ENCODE measurements at places on chromosomes 11 and 22.
A peak's percentile ranks its signal among the peaks of the same experiment; 100 is the strongest.

- DNase-seq = no peak
These were observed 1.6 kb upstream of the ATG16L2 start for GRCh38 chr11:72812604-72812966.

DNA sequence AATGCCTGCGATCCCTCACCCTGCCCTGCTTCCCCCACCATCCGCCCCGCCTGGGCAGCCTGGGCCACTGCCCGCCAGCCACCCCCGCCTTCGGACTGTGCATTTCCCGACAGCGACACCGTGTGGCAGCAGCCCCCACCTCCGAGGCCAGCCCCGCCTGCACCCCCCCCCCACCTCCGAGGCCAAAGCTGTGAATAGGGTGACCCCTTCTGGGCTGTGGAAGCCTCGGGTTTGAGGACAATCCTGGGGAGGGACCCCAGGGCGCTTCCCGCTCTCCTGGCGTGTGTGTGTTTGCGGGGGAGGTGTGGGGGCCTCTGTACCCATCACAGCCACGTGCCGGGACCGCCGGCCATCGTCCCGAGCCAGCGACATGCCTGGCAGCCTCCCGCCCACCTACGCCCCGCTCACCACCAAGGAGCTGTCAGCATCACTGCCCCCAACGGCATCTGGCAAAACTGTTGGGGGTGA is 33.8 kb upstream of the PPARA start:
- DNase-seq = peak; percentile 76

DNA sequence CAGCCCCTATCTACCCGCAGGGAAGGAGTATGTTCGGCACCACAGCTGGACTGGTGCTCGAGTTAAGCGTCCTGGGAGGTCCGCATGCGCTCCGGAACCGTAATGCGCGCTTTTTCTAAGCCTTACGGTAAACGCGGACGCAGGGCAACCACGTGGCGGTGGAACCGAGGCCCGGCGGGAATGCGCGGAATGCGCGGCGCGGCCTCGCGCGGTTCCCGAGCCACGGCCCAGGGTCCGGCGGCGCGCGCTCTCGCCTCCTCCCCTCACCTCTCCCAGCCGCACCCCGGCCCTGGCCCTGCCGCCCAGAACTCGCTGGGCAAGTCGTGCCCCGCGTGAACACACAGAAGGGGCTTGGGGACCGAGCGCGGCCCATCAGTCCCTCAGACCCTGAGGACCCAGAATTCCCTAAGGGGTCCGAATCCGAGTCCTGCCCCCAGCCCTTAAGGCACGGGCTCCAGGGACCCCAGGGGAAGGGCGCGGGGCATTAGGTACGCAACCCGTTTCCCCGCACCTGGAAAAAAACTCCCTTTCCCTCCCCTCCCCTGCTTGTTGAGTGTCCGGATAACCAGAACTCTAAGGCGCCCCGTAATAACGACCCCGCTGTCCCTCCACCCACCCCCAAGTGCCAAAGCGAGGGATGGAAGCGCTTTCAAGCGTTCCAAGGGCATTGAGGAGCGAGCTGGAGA is 4.3 kb upstream of the CCND1 start:
- DNase-seq = peak; percentile 82

- DNase-seq = no peak
These were observed 57.0 kb downstream of the BRD1 start for GRCh38 chr22:49770547-49771265.

GRCh38 chr11:3378426-3379423 is at the start of gene ZNF195:
TSS of gene ZNF195 (minus strand) at chr11:3379146. CDS start at chr11:3379040, 106 bp downstream.
- DNase-seq = peak; percentile 96

DNA sequence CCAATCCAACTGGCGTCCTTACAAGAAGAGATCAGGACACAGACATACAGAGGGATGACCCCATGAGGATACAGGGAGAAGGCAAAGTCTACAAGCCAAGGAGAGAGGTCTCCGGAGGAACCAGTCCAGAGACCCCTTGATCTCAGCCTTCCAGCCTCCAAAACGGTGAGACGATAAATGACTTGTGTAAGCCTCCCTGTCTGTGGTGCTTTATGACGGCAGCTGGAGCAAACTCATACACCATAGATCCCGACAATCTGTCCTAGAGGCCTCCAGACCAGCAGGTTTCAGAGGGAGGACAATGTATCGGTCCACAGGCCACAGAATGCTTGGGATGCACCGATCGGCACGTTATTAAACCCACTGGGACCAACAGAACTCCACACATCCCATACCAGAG is 383.3 kb downstream of the SHANK2 start:
- DNase-seq = no peak

DNA sequence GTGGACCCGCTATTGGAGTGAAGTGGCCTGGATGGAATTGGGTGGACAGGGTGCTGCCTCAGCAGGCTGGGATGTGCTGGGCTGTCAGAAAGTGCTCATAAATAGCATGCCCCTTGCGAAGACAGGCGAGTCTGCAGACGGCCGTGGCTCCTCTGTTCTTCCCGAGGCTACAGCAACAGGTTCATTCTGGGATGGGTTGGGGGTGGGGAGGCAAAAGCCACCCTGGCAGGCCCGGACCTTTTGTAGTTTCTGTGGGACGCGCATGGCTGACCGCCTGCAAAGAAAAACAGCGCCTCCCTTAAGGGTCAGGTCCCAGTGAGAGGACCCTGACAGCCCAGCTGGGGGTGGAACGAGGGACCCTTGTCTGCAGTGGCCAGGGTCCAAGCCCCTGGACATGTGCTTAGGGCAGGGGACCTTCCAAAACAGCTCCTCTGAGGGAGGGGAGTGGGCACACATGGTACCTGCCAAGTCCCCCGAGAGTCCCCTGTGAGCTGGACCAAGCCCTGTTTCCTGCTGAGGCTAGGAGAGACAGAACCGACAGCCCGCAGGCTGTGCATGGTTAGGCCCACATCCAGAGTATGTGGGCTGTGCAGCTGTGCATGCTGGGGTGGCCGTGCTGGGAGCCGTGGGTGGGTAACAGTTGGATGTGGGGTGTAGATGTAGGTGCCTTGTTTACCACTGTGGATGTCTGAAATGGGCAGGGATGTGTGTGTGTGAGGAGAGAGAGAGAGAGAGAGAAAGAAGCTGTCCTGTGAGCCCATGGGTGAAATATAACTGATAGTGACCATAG is at the start of gene CRYBB3:
CRYBB3 (plus strand) TSS at position 128 of the 790 bp plus-strand sequence. CDS start 1,539 bp downstream, outside the sequence.
- DNase-seq = no peak

DNA sequence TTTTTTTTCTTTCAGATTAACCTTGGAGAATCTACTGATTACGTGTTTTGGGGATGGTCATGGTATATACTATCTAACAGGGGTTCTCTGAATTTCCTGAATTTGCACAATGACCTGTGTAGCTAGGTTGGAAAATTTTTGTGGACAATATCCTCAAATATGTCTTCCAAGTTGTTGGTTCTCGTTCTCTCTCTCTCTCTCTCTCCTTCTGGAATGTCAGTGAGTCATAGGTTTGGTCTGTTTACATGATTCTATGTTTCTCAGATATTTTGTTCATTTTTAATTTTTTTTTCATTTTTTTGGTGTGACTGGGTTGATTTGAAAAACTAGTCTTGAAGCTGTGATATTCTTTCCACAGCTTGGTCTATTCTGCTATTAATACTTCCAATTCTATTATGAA is 604.0 kb upstream of the ANO3 start:
- peak; percentile 3 for DNase-seq

GRCh38 chr11:81112718-81113117 is 1620.9 kb downstream of the FAM181B start:
- DNase-seq = no peak

- DNase-seq = no peak
These were observed 346.8 kb downstream of the OR4C45 start for GRCh38 chr11:50379484-50379883.

GRCh38 chr11:113773416-113774173 is at the start of gene ZW10:
TSS of gene ZW10 (minus strand) at chr11:113773692. CDS start at chr11:113773666, 26 bp downstream.
- peak; percentile 96 for DNase-seq

- DNase-seq = peak; percentile 29
These were observed 16.4 kb upstream of the MMP7 start for GRCh38 chr11:102546923-102547471.

GRCh38 chr22:45254388-45254787 is 13.7 kb upstream of the KIAA0930 start:
- no peak for DNase-seq

- DNase-seq = no peak
These were observed 6.1 kb downstream of the TMEM86A start for GRCh38 chr11:18704698-18705097.

GRCh38 chr11:5368502-5369043 is 15.0 kb upstream of the OR51M1 start:
- DNase-seq = no peak

DNA sequence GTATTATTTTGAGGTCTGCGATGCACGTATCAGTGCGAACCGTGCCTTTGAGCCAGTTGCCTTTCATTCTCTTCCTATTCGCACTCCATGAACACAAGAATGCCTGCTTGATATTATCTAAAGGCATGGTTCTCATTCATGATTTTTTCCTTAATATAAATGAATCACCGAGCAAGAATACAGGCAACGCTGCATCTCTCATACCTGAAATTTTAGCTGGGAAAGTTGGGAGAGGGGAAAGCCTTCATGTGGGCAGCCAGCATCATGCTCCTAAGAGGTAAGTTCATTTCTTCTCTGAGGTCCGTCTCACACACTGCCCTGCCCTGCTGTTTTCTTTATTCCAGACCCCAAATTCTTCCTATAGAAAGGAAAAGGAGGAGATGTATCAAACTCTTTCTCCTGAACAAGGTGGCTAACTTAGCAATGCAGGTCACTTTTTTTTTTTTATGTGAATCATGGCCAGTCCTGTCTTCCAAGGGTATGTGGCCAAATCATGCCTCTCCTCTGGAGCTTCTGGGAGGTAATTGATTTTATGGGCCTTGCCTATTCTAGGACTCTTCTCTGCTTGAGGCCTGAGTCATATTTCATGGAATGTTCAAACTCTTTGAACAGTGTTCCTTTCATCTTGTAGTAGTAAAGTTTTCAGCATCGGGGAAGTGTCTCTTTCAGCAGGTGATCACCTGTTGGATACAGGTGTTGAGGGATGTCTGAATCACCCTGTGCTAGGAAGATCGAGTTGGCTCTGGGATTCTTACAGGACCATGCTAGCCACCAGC is 3.2 kb downstream of the GLB1L2 start:
- no peak for DNase-seq

DNA sequence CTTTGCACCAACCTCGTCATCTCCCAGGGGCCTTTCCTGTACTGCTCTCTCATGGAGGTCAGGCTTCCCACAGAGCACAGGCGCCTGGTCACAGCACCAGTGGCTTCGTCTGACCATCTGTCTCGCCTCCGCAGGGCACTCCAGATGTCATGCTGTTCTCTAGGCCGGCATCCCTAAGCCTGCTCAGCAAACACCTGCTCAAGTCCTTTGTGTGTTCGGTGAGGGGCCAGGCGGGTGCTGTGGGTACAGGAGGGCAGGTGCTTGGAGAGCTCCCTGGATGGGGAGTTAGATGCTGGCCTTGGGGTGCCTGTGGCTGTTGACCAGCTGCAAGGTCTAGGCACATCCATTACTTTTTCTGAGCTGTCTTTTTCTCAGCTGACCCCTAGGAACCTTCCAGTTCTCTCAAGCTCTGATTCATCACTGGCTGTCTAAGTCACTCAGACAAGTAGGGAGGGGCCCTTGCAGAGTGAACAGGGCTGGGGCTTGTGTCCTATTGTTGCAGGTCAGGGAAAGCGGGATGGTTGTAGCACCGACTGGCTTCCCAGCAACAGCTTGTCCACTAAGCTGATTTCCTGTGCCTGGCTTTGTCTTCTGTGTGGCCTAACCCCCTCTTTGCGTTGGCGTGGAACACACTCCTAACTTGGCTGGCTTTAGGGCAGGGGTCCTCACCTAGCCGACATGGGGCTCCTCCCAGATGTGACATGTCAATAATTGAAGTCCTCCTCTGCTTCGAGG is 9.2 kb downstream of the CLDN5 start:
- DNase-seq = peak; percentile 100

DNA sequence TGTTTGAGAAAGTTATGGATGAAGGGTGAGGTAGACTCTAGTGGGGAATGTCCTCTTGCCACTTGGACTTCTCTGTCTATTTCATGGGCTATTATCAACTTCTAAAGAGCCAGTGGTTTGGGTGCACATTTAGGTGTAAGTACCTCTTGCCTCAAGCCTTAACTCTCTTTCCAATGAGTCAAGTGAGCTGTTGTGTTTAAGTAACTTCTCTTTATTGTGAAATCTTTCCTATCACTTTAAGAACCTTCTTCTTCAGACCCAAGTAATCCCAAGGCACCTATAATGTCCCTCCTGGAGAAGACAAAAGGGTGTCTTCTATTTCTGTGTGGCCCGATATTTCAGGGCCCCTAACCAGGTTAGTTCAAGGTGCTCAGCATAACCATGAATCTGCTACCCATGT is 90.5 kb upstream of the VPREB1 start:
- no peak for DNase-seq

DNA sequence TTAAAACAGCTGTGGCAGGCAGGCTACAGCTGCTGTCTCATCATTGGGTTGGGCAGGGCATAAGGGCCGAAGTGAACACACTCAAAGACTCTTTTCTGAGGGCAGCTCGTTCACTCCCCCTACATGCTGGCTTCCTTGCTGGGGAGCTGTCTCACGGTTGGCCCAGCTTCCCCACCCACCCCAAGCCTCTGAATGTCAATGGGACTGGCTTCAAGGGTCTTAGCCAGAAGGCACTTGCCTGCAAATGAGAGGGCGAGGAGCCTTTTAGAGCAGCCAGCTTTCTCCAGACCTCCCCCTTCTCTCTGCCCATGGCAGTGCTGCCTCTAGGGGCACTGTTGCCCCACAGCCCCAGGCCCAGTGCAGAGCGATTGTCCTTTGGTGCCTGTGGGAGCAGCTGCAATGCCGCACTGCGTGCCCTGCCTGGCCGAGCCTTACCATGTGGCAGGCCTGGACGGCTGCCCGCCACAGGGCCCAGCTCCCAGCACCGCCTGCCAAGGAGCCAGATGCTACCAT is 94.7 kb upstream of the RASSF10 start:
- DNase-seq = peak; percentile 94

GRCh38 chr11:69481393-69481844 is at the start of gene LINC01488:
TSS of gene LINC01488 (plus strand) at chr11:69481663.
- DNase-seq = no peak

- DNase-seq = peak; percentile 41
These were observed 875 bp downstream of the TCP11L1 start for GRCh38 chr11:33040033-33040861.

- DNase-seq = peak; percentile 25
These were observed 129.1 kb upstream of the ARHGAP42 start for GRCh38 chr11:100557830-100558611.

- no peak for DNase-seq
These were observed 195.5 kb upstream of the CTSC start for GRCh38 chr11:88533001-88533400.

- peak; percentile 70 for DNase-seq
These were observed 3.5 kb upstream of the POU2F3 start for GRCh38 chr11:120236169-120237107.

GRCh38 chr22:43447380-43447779 is 35.6 kb downstream of the MPPED1 start:
- DNase-seq = no peak

GRCh38 chr11:35836205-35836604 is 107.7 kb upstream of the LDLRAD3 start:
- no peak for DNase-seq

GRCh38 chr22:47433627-47434026 is 671.2 kb downstream of the TBC1D22A start:
- DNase-seq = no peak

- no peak for DNase-seq
These were observed 7.0 kb upstream of the CABP2 start for GRCh38 chr11:67530282-67530592.

All from LHCN-M2 (cell line).